ENCODE measurements at places on chromosomes 16 and 17. TPM values are rescaled to one million over a fixed set of nuclear protein-coding genes. Genes with fewer than 3 reads are reported as not detected.

The IL21R gene
- not detected for total RNA-seq

The USP31 gene
- total RNA-seq: 6.3 TPM

The RHBDF1 gene
- 19.4 TPM for total RNA-seq

The PPL gene
- total RNA-seq: 84.2 TPM

The CDH5 gene
- 12.5 TPM for total RNA-seq

DNA sequence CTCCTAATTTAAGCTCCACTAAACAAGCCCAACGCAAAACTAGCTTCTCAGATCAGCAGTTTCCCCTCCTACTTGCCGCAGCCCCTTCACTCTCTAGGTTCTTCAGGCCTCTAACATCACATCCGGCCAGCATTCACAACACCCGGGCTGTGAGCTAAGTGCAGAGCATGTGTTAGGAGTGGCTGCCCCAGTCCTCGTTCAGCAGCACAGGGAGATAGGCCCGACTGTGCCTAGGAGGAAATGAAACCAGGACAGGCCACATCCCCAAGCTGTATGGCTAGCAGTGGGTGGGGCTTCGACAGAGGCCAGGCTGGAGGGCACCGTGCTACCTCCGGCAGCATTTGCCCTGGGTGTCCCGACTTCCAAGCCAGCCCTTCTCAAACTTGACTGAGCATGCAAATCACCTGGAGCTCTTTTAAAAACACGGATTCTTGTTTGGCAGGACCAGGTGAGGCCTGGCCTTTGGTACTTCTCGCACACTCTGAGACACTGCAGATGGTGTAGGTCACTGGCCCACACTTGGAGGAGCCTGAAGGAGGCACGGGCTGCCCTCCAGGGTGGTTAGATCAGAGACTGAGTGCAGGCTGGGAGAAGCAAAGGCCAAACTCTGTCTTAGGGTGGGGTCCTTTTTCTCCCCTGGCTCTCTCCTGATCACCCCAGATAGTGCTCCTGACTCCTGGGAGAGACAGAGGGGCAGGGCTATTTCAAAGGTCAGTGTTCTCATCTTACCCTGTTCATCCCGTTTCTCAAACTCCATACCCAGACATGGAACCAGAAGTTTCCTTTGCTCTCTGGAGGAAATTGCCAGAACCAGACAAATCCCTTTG, 202.0 kb downstream of the C16orf78 start:
- no peak for DNase-seq
- no peak overlapping the region for H3K27ac ChIP-seq
- H3K4me3 ChIP-seq: no peak overlapping the region
- H3K27me3 ChIP-seq: no peaks in the 10 kb centered on the region
- H3K36me3 ChIP-seq: no peaks in the 10 kb centered on the region
- H3K4me1 ChIP-seq: no peaks in the 10 kb centered on the region

DNA sequence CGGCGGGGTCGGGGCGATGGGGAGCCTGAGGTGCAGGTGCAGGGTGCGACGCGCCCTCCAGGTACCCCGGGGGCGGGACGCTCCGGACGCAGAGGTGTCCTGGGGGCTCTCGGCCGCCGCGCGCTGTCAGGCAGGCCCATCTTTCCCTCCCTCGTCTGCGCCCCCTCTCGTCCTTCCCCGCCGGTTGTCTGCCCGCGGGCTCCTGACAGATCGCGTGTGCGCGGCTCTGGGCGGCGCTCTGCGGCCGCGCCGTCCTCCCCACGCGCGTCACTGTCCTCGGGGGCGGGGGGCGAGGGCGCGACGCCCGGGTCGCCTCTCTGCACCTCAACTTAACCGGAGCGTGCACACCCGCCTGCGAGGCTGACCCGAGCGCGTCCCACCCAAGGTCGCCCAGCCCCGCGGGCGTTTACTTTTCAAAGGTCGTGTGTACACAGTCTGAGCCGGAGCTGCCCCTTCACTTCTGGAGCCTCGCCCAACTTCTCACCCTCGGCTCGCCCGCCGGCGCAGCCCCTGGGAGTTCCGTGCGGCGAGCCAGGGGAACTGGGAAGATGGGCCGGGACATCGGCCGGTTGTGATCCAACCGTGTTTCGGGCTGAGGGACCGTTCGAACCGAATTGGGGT, 512 bp downstream of the AKAP1 start:
- H3K27me3 ChIP-seq: no peaks in the 10 kb centered on the region
- H3K27ac ChIP-seq: peak overlapping the region; percentile 100
- H3K4me3 ChIP-seq: peak overlapping the region; percentile 81
- no peaks in the 10 kb centered on the region for H3K4me1 ChIP-seq
- peak; percentile 94 for DNase-seq
- no peaks in the 10 kb centered on the region for H3K36me3 ChIP-seq

- no peaks in the 10 kb centered on the region for H3K36me3 ChIP-seq
- H3K27me3 ChIP-seq: no peaks in the 10 kb centered on the region
- H3K27ac ChIP-seq: no peak overlapping the region
- DNase-seq: no peak
- no peak overlapping the region for H3K4me3 ChIP-seq
Observed at GRCh38 chr17:29124925-29125273, 55.3 kb downstream of the MYO18A start.

- H3K4me3 ChIP-seq: no peak overlapping the region
- H3K36me3 ChIP-seq: no peaks in the 10 kb centered on the region
- H3K27ac ChIP-seq: no peak overlapping the region
- no peaks in the 10 kb centered on the region for H3K27me3 ChIP-seq
- H3K4me1 ChIP-seq: no peaks in the 10 kb centered on the region
Observed at GRCh38 chr17:61097781-61098180, 301.9 kb upstream of the TBX2 start.

GRCh38 chr17:59011975-59012374, 94.7 kb downstream of the TRIM37 start:
- H3K36me3 ChIP-seq: no peaks in the 10 kb centered on the region
- H3K27me3 ChIP-seq: no peaks in the 10 kb centered on the region
- H3K27ac ChIP-seq: no peak overlapping the region

DNA sequence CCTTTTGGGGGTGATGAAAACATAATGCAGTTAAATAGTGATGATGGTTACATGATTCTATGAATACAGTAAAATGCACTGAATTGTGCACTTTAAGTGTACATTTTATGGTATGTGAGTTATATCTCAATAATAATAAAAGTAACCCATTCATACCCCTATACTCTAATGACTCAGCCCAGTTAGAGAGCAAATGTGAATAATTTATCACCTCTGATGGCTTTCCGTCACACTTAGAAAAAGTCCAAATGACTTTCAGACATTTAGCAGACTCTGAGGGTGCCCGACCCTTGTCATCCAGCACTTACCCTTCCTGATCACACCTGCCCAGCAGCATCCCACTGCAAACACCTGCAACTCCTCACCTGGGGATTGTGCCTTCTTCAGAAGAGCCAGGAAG, 148.1 kb upstream of the MAF start:
- H3K27ac ChIP-seq: no peak overlapping the region
- H3K36me3 ChIP-seq: no peaks in the 10 kb centered on the region
- H3K4me3 ChIP-seq: no peak overlapping the region
- H3K4me1 ChIP-seq: no peaks in the 10 kb centered on the region

DNA sequence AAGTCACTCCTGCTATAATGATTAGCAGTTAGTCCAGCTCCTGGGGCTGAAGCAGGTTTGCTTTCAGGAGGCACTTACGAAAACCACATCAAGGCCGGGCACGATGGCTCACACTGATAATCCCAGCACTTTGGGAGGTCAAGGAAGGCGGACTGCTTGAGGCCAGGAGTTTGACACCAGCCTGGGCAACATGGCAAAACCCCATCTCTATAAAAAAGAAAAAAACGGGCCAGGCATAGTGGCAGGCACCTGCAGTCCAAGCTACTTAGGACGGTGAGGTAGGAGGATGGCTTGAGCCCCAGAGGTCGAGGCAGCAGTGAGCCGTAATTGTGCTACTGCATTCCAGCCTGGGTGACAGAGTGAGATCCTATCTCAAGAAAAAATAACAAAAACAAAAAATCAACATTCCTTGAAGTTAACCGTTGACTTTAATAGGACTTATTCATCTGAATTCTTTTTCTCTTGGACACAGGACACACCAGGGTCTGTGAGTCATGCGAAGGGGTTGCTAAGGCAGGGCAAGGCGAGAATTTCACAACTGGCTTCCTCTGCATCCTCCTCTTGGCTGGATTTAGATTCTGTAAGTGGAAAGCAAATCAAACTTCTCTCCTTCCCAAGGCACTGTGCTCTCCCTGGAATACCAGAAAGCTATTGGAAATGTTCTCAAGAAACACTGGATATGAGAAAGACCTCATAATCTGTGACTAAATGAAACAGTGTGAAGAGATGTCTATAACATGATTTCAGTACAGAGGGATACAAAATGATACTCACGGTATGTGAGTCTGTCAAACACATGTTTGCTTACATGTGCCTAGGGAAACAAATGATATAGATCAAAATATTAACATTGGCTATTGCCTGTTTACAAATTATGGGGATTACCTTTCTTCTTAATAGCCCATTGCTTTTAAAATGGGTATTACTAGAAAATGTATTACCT, 99.5 kb downstream of the SYCE1L start:
- no peaks in the 10 kb centered on the region for H3K36me3 ChIP-seq
- no peak overlapping the region for H3K4me3 ChIP-seq
- no peaks in the 10 kb centered on the region for H3K4me1 ChIP-seq
- no peak for DNase-seq

DNA sequence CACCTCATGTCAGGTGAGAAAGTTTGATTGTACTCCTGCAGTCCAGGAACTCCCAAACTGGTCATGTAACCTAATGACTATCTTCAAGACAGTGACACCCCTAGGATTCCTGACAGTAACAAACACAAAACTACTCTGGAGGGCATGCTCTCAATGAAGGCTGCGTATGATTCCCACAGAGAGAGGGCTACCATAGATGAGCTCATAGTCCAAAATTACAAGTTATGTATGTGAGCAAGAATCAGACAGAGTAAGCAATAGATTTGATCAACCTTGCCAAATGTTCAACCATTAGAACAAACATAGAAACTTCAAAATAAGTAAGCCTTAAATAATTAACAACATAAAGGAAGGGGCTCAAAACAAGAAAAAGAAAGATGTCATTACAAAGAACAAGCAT, 158.1 kb downstream of the COPRS start:
- no peaks in the 10 kb centered on the region for H3K27me3 ChIP-seq
- no peak overlapping the region for H3K4me3 ChIP-seq
- no peak for DNase-seq
- peaks cover 1% of the 10 kb centered on the region for H3K4me1 ChIP-seq
- no peak overlapping the region for H3K27ac ChIP-seq

DNA sequence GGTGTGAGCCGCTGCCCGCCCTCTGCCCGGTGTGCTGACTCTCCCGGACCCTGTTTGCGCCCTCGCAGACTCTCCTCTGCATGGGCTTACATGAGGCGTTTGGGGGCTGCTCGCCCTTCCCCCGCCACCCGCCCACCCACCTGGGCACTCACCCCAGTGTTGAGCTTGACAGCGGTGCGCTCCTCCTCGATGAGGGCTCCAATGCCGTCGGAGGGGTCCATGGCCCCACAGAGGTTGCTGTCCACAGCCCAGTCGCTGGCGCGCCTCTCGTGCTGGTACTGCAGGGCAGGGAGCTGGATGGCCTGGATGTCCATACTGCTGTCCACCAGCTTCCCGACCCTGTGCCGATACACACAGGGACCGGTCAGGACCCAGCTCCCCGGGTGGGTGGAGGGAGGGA, 21.4 kb upstream of the RNPS1 start:
- H3K36me3 ChIP-seq: no peaks in the 10 kb centered on the region
- no peak overlapping the region for H3K27ac ChIP-seq
- DNase-seq: no peak
- no peak overlapping the region for H3K4me3 ChIP-seq
- H3K27me3 ChIP-seq: no peaks in the 10 kb centered on the region
- H3K4me1 ChIP-seq: no peaks in the 10 kb centered on the region

All from Peyer's patch (tissue), 4 donors.